Ovary (tissue), 10 donors: ENCODE measurements at places on chromosomes 2 and 18. TPM values are rescaled to one million over a fixed set of nuclear protein-coding genes. Genes with fewer than 3 reads are reported as not detected.

DNA sequence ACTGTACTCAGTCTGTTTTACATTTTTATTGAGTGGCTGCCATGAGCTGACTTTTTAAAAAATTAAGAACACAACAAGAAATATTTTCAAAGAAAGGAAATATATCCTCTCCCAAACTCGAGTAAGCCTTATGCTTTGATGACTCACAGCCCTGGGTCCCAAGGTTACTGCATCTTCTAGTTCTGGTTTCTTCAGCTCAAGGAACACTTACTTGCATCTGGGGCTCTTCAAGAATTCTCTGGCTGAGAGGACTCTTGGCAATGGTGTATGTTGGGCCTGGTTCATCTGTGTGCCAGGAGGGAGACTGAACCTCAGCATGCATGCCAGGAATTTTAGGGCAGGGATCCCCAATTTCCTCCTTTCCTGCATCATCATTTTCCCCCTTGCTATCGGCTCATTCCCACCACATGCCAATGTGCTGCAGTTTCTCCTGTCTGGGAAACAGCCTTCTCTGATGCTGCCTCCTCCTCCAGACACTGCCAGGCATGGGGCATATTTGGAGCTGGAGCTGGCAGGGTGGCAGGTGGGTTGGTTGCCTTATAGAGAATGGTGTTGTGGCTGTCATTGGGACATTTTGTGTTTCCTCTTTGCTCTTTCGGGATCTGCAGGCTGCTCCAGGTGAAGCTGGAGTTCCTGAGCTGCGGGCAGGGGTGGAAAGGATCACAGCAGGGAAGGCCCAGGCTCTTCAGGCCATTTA lies 192.2 kb upstream of the HS6ST1 start:
- DNase-seq = no peak

GRCh38 chr18:76057386-76057785 lies 437.7 kb downstream of the ZNF516 start:
- no peak for DNase-seq

GRCh38 chr18:75209129-75209950 lies at the start of gene PTGR3:
Gene PTGR3, minus strand, starts transcription at chr18:75209139. Its CDS starts 81 bp downstream, at chr18:75209058.
- peak; percentile 87 for DNase-seq

The LAMA1 gene
- 3.8 TPM for polyA plus RNA-seq

- no peak for DNase-seq
Measured at GRCh38 chr2:240963868-240964703, 34.3 kb upstream of the SNED1 start.

The SPDYA gene
- polyA plus RNA-seq = 0.53 TPM

GRCh38 chr2:46747297-46747818 lies 168.2 kb downstream of the MCFD2 start:
- DNase-seq = no peak

DNA sequence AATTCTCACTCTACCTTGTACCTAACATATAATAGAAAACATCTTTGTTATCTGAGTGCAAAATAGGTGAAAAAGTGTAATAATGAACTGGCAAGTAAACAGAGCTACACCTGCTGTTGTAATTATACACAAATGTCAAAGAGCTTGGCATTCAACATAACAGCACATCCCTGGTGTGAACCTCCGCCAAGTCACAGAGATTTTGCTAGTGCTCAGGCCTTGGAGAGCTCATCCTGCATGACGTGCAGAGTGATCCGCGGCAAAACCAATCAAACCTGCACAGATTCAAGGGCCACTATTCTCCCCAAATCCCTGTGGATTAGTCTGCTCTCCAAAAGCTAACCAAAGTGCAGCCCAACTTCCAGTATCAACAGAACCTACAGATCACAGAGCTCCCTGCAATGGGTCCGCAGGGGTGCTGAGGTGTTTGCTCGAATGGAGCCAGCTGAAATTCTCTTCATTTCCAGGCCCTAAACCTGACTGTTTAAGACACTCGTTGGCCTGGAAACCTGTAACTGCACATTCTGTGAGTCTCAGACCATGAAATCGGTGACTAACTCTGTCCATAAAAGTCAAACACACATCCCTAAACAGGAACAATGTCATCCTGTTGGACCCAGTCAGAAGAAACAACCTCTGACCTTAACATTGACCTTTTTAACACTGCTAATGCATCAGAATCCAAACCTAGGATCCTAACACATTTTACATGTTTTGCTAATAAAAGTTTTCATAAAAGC lies 111.8 kb downstream of the EPB41L3 start:
- DNase-seq = no peak
